ENCODE measurements at places on chromosomes 1 and 21.

GRCh38 chr1:999725-1000356 lies at the start of gene HES4:
Gene HES4, minus strand, starts transcription at chr1:1000097. Its CDS starts 124 bp downstream, at chr1:999973.
- DNase-seq, result peak; percentile 80

DNA sequence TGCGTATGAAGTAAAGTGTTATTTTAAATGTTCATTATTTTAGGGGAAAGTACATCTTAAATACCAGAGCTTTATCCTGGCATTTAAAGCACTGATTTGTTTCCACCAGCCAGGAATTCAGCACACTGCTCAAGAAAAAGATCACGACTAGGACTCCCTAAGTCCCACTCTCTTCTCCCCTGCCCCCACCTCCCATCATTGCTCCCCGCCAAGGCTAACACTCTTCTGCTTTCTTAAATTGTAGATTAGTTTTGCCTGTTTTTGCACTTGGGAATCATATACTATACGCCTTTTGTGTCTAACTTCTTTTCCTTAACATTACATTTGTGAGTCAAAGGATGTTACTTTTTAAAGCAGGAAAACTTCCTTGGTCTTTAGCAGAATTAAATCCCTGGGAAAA lies 37.5 kb upstream of the C1orf105 start:
- no peak for DNase-seq

- DNase-seq, result no peak
Measured at GRCh38 chr1:54390655-54391054, 15.5 kb downstream of the SSBP3 start.

- DNase-seq, result no peak
Measured at GRCh38 chr1:220702733-220703270, 12.6 kb downstream of the C1orf115 start.

DNA sequence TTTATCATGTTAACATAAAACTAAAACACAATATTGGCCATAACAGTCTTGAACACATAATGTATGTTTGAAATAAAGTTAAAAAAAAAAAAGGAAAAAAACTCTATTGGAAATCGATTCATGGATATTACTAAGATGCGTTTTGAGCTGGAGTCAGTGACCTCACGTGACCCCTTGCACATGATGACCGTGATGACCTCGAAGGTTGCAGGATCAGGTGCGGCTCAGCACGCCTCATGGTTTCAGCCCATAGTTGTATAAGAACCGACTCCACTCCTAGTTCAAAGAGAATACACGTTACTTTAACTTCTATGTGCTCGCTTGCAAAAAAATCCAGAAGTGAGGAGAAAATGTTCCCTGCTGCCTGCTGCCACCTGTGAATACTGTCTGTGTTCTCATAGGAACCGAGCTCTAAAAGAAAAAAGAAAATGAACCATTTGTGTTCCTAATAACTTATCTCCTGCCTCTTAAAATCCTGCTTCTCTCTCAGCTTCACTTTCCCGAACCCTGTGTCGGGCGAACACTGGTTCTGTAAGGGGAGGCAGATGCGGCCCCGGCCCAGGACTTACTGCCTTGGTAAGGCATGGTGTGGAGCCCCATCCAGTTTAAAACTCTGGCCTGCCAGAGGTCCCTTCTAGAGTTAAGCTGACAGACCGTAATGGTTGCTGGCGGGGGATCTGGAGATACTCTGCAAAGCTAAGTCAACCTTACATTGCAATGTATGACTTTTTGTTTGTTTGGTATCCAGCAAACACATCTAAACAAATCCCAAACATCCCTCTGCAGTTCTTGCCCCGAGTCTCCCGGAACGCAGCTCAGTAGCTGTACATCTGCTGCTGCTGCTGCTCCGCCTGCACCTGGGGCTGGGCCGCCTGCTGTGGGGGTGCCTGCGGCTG lies 33.8 kb upstream of the RIPK4 start:
- DNase-seq, result no peak

DNA sequence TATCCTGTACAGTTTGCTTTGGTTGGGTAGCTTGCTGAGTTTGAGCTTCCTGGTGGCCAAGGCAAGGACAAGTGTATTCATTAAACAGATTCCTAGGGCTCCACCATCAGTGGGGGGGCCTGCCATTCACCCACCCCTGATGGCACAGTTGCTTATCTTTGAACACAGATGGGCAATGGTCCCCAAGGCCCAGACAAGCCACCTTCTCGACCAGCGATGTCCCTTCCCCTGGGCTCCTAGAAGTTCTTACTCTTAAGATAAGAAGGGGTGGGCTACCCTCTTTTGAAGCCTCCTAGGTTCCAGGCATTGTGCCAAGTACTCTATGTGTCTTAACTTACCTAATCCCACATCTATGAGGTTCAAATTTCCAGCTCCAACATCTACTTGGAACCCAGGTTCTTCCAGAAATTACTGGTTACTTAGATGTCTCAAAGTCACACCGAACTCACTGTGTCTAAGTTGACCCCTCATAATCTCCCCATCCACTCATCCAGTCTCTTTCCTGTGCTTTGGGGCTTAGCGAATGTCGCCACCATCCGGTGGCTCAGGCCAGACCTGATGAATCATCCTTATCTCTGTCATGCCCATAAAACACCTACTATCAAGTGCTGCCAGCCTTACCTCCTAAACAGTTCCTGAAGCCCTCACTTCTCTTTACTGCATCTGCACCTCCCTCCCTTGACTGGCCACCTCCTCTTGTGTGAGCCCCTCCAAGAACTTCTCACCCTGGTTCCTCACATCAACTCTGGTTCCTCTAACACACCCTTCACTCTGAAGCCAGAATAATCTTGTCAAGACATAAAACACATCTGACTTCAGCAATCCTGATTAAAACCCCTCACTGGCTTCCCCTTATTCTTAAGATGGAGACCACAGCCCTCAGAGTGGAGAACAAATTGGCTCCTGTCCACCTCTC lies 50.1 kb downstream of the KLHDC7A start:
- DNase-seq, result no peak

DNA sequence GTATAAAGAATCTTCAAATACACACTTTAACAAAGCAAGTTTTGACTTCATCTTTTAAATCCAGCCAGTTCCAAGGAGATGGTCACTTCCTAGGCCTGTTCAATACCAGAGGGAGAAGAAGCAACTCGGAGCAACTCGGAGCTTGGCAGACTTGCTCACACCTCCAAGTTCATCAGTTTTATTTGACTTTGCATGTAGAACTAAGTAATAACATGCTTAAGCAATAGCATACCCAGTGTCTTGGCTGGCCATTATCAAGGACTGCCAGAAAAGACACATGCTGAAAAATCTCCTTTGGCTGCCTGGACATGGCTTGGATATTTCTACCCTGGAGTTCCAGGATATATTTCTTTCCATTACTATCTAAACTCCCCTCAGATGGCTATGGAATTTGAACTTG lies 52.6 kb downstream of the GNG12 start:
- no peak for DNase-seq

- DNase-seq, result no peak
Measured at GRCh38 chr1:21114431-21114830, 62.3 kb downstream of the EIF4G3 start.

- DNase-seq, result no peak
Measured at GRCh38 chr1:31122741-31123140, 57.2 kb upstream of the PUM1 start.

DNA sequence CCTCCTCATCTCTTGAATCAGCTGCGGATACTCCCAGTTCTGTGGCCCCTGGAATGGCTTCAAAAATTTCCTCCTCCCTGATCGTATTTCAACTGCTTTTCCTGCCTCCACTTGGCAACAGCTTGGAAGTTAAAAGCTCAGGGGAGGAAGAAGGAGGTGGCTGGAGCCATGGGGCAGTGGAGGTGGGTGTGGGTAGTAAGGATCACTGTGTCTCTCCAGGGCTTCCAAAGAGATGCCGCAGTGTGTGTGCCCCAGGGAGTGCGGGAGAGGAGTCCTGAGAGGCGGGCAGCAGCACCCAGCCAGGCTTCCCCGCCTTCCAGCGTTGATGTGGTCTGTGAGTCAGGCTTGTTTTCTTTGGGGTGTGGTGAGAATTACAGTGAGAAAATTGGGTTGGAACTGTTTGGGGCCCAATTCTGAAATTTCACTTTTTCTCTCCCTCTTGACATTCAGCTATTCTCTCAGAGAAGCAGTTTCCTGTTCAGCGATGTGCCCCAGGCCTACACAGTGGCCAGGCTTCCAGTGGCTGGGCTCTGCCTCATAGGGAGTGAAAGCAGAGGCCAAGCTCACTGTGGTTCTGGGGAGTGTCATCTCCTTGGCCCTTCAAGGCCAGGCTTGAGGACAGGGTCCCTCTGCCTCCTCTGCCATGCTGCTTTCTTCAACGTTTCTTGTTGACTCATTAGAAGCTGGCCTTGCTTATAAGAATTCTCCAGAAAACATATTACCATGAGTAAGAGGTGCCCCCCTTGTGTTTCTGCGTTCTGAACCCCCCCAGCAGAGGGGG lies 69.0 kb downstream of the PGM1 start:
- DNase-seq, result no peak

DNA sequence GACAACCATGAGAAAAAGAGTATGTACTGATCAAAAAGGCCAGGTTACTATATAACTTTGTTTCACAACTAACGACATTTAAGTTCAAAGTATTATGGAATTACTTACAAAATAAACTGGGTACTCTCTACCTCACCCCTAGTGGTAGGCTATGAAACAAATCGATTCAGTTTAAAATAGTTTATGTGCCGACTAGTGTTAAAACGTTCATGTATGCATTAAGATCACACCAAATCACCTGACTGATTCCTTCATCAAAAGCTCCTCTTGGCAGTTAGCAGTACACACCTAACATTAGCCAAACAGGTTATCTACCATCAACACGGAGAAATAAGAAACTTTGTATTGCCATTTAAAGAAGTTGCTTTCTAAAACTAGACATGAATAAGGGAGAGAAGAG lies 137.1 kb downstream of the AKT3 start:
- DNase-seq, result no peak

DNA sequence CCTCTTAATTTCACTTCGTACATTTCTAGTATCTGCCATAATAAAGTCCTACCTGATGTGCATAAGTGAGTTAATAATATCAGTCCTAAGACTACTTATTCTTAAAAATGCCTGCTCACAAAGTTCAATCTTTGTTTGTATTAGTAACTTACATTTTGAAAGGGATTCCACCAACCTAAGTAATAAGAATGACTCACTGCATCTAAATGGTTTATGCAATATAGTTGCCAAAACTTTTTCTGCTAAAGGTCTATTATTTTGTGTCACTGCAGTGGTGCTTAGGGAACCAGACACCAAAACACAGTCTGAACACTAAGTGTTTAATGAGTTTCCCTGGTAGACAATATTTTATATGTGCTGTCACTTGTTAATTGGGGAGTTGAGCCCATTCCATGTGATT lies 1.8 kb downstream of the ZNF669 start:
- no peak for DNase-seq

GRCh38 chr1:248610301-248610700 lies 12.8 kb upstream of the OR2T10 start:
- no peak for DNase-seq

DNA sequence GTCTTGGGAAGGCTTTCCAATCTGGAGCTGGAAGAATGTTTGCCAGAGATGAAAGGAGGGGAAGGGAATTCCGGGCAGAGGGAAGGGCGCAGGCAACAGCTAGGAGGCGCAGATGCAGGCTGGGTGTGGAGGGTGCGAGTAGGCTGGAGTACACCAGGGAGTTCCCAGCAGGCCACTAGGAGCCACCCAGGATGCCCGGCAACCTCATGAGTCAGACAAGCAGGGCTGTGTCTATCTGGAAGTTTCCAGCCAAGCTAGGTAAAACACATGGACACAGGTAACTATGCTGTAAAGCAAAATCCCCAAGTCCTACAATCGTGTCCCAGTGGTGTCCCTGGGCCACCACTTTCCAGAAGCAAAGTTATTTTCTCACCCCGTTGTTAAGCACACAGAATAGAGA lies 990 bp upstream of the NBL1 start:
- no peak for DNase-seq

GRCh38 chr1:197063212-197063611 lies 3.8 kb downstream of the F13B start:
- DNase-seq, result no peak

GRCh38 chr1:1332774-1333480 lies 1.8 kb downstream of the TAS1R3 start:
- no peak for DNase-seq
